ENCODE measurements at places on chromosomes 4 and X.

GRCh38 chr4:67933755-67934154 lies 29.5 kb downstream of the TMPRSS11A start:
- DNase-seq = no peak

GRCh38 chr4:156773648-156774357 lies 197.8 kb downstream of the PDGFC start:
- no peak for DNase-seq

DNA sequence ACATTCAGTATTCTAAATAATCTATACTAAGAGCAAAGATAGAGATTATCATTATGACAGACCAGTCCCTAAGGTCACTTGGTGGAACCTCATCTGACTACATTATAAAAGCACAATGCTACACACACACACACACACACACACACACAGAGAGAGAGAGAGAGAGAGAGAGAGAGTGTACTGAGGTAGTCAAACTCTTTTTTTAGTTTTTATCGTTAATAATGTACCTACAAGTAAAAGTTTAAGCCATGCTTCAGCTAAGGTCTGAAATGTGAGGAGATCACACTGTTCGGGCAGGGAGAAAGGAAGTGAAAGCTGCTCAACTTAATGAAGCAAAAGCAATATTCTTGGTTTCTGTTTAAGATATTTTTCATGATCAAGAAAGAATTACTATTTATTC lies 75.8 kb upstream of the CCDC160 start:
- no peak for DNase-seq

- no peak for DNase-seq
Measured at GRCh38 chr4:39308611-39309010, 57.6 kb downstream of the RFC1 start.

DNA sequence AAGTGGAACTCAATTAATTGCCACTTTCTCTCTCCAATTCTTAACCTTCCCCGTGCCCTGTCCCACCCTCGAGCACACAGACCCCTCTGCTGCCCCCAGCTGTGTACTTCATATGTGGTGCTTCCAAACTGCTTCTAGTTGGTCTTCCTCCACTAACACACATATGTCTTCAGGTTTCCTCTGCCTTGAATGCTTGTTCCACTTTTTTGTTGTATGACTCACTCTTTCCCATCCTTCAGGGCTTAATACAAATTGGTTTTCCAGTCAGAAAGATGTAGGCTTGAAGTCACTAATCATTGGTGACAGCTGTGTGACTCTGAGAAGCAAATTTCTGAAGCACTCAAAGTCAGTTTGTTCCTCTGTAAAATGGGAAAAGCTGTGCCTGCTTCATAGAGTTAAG lies 30.6 kb downstream of the TRIM2 start:
- DNase-seq = no peak

DNA sequence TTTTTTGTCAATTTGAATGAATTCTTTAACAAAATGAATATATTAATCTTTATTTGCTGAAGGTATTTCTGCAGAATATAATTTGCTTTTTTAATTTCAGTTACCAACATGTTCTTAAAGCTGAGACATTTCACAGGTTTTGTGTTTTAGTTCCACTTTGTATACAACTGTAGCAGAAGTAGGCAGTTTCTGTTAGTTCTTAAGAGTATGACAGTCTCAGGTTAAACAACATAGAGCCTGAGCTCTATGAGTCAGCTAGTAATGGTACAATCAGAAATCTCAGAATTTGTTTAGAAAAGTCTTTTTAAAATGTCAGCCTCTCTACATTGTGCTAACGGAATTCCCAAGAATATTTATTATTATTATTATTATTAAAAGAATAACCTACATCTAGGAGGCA lies 50.4 kb downstream of the GSTCD start:
- no peak for DNase-seq

DNA sequence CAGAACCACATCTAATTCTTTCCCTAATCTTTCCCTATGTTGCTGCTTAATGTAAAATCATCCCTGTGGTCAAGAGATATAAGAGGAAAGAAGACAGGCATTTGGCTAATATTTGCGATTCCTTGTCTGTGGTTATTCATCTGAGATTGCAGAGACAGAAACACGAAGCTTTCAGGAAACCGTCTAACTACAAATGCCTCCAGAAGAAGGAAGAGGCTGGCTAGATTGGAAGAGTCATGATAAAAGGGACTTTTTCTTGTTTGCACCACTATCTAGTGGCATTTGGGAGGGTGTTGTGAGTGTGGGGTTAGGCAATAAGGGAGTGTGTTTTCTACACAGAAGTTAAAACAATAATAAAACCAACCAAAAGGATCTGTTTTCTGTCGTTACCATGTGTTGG lies 43.9 kb downstream of the TMEM154 start:
- no peak for DNase-seq

- DNase-seq = no peak
Measured at GRCh38 chr4:66640233-66640990, 904.9 kb downstream of the CENPC start.

DNA sequence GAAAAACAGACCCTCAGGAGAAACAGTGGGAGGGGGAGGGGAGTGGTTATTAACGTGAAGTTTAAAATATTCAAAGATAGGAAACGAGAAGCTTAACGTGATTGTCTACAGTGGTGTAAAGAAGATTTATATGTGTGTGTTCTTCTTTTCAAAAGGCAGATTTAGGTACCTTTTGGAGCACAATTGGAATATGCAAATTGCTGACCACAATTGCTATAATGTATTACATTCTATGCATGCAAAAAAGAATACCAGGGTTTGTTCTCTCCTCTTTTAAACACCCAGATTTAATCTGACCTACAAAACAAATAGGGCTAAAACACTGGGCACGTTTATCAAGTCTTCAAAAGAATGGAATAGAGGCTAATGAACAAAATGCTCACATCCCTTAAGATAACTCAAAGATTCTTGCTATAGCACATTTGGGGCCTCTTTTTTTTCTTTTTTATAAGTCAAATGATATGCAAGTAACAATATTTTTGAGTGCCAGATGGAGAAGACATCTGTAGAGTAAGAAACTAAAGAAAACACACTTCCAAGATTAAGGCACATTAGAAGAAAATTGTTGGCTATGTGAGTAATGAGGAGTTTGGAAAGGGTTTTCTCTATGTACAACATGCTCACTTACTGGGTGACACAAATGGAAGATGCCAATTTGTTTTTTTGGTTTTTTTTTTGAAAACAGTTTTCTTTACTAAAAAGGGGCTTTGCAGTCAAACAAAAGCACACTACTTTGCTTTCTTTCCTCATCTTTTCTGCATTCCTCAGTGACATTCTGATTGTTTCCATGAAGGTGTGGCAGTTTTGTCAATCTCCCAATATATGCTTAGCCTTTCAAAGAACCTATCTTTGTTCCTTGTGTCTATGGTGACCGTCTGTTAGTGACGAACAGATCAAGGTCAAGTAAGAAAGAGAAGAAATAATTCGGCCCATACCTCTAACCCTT lies 240.3 kb downstream of the PALLD start:
- no peak for DNase-seq

All from stimulated activated CD8-positive, alpha-beta memory T cell treated with anti-CD3 and anti-CD28 coated beads, Interleukin-4, amount 100 ng/mL, for 1 hour (primary cell).